A172 (cell line): ENCODE measurements at places on chromosomes 2 and 18. TPM values are rescaled to one million over a fixed set of nuclear protein-coding genes. Genes with fewer than 3 reads are reported as not detected.

- DNase-seq, result peak; percentile 89
Measured at GRCh38 chr2:197108758-197109157, 182.3 kb upstream of the PGAP1 start.

DNA sequence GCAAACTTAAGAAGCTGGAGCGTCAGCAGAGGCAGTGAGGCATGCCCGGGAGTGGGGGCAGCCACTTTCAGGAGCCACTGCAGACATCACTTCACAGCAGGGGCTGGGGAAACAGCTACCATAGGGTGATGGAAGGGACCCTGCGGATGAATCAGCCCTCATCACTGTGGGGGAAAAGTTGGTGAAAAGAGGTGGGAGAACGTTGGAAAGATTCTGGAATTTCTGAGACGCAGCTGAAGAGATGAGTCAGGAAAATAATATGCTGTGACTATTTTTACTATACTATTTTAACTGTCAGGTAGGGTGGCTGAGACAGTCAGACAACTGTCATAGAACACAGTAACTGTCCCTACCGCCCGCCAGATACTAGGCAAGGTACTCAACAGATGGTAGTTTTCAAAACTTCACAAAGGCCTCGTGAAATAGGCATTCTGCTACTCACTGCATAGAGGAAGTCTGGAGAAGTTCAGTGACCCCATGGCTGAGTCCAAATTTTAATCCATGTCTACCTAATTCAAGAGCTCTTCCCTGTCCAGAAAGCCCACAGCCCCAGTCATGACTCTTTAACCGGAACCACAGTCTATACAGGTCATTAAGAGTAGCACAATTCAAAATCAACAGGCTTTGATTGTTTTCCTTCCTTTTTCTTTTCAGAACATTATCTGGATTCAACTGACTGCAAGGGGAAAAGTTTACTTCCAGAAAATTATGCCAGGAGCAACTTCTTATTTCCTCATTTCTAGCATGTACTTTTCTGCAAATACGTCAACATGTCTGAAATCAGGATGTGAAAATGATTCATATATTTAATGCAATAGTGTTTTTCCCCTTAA, 39.3 kb upstream of the EPB41L3 start:
- no peak for DNase-seq

- no peak for DNase-seq
Measured at GRCh38 chr2:205555566-205556230, 126.6 kb upstream of the NRP2 start.

MC4R gene
- total RNA-seq, result 2.7 and 3.9 TPM in 2 replicates

DNA sequence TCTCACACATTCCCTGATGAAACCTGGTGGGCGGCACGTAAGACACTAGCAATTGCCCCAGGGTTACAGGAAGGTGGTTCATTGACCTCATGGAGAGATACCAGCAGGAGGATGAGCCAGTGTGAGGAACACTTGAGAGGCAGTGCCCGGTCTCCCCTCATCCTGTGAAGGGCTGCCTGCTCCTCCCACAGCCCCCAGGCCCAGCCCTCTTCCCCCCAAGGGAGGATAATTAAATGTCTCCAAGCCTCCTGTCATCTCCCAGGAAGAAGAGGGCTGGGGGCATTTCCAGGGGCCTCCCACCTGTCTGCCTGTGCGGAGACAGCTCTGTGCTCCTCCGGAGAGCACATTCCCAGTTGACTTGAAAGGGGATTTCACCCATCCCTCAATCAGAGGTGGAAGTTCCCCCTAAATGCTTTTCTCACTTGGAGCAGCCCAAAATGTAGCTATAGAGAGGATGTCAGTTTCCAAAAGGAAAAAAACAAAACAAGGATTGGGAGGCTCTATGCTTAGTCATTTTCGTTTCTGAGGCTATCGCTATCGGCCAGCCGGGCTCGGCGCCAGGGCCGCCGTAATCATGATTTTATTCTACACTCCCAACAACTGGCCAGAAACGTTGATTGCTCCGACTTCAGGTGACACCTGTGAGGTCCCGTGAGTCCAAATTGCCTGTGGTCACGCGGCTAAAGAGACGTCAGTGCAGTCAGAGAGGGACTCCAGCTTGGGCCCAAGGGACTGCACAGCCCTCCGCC, 7.1 kb downstream of the KCNF1 start:
- DNase-seq, result peak; percentile 44

DNA sequence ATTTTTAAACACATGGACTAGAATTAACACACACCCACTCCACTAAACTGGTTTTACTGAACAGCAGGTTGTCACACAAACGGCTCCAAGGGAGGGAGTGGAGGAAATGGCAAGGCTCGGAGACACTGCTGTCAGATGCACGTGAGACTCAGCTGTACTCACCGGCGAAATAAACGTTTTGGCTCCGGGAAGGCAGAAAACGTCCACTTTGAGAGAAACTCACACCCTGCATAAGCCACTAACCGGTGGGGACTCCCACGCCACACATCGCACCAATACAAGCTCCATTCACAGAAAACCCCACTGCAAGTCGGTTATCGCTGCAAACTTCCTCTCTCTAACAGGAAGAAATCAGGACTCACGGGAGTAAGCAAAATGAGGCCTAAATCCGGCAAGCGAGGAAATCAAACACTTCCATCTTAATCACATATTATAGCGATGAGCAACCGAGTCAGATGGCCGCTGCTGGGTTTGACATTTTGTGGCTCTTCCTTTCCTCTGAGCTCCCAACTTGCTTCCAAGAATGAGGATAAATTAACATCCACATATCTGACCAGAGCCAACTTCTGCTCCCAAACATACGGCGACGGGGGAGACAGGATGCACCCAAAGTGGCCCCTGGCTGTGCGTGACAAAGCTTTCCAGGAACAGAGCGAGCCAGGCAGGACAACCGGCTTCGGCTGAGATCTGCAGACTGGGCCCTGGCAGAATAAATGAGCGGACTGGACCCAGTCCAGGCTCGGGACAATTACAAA, 63.5 kb downstream of the HDAC4 start:
- DNase-seq, result no peak

- no peak for DNase-seq
Measured at GRCh38 chr18:68083776-68084175, 567.3 kb upstream of the DSEL start.

UPP2 gene
- not detected in 2 replicates for total RNA-seq

CD8A gene
- not detected in 2 replicates for total RNA-seq

GRCh38 chr2:46963941-46964673, 48.5 kb upstream of the MCFD2 start:
- DNase-seq, result no peak

GRCh38 chr2:46034535-46034934, 262.7 kb upstream of the EPAS1 start:
- DNase-seq, result peak; percentile 30

GRCh38 chr2:160282063-160282580, 82.0 kb upstream of the ITGB6 start:
- DNase-seq, result no peak

GRCh38 chr2:166057370-166058164, 70.3 kb downstream of the SCN1A start:
- peak; percentile 32 for DNase-seq

SMYD5 gene
- 33.1 and 36.7 TPM in 2 replicates for total RNA-seq
